Fibroblast of mammary gland (primary cell): ENCODE measurements at places on chromosomes 2 and 18.

DNA sequence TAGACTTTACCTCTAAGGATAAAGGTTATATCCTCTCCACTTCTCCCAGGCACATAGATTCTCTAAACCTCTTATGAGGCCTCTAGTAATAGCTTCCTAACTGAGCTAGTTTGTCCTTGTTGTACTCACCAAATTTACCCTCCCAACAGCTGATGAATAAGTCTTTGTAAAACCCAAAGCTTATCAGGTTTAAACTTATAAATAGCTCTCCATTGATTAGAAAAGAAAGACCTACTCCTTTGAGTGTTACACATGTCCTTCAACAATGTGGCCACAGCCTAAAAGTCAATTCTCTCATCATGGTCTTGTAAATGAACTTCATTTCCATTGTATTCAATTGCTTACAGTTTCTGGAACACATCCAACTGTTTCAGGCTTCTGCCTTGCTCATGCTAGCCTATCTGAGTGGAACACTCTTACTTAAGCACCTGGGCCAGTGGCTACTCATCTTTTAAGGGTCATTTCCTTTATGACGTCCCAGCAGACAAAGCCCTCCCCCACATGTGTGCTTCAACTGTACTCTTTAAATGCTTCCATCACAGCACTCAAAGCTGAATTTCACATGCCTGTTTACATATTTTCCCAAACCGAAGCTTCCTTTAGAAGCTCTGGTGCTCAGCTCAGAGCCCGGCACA lies 131.6 kb downstream of the CDH2 start:
- peak; percentile 50 for DNase-seq

DNA sequence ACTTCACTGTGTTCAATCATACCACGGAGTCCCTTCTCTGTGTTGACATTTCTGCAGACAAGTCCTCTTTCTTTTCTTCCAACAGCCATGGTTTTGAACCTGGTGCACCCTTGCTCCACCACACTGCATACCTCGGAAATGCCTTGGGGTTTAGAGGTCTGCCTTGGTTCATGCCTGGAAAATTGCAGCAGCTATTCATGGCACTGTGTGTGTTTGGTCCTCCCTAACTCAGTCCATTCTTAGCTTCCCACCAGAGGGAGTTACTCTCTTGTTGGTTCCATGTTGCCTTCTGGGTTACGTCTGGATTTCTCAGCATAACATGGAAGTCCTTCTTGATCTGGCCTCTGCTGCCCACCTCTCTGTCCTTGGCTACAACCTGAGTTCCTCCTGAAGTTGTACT lies 206.0 kb downstream of the FHOD3 start:
- DNase-seq, result no peak

DNA sequence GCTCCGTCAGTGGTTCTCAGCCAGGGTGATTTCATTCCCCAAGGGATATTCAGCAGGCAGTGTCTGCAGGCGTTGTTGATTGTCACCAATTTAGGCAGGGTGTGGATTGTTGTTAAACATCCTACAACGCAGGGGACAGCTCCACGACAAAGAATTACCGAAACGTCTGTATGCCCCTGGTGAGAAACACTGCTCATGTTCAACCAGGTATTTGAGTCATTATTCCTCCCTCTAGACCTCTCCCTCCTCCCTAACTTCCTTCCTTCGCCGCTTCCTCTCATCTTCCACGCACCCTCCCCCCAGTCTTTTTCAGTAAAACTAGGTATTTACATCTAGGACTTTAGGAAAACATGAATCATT lies 50.8 kb downstream of the NCK2 start:
- DNase-seq, result no peak

DNA sequence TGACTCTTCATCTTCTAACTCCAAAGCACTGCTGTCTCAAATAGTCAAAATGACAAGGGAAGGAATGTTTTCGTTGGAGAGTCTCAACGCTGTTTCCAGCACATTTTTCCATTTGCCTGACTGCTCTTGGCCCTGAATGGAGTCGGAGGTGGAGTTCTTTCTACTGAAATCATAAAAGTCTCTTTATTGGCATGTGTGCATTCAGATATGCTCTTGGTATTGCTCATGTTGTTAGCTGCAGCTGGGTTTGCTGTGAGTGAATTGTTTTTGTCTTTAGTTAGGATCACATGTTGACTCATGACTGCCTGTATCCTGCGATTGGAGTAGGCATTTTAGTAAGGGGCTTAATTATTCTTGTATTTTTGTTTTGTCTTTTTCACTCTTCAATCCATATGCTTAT lies 16.8 kb downstream of the TMEM17 start:
- DNase-seq, result peak; percentile 68

GRCh38 chr2:66568650-66569300 lies 133.8 kb downstream of the MEIS1 start:
- DNase-seq, result no peak

GRCh38 chr2:231552752-231553151 lies 22.5 kb upstream of the NMUR1 start:
- DNase-seq, result no peak

GRCh38 chr2:224520064-224520463 lies 65.1 kb downstream of the CUL3 start:
- peak; percentile 88 for DNase-seq

- DNase-seq, result no peak
Measured at GRCh38 chr2:219852626-219853025, 225.2 kb downstream of the SLC4A3 start.

DNA sequence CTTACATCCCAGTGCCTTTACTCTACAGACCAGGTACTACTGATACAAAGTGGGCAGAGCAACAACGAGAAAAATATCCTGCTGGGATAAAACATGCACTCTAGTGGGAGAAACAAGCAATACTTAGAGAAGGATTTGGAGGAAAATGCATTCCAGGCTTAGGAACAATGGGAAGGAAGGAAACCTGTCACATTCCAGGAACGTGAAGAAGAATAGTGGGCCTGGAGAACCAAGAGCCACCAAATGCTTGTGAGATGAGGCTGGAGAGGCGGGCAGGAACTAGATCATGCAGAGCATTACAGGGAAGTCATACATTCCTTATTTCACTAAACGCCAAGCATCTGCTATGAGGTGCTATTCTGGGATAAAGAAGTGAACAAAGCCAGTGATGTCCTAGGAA lies 342.3 kb downstream of the DCC start:
- no peak for DNase-seq

GRCh38 chr2:174967086-174967485 lies 38.1 kb downstream of the CHN1 start:
- DNase-seq, result no peak

DNA sequence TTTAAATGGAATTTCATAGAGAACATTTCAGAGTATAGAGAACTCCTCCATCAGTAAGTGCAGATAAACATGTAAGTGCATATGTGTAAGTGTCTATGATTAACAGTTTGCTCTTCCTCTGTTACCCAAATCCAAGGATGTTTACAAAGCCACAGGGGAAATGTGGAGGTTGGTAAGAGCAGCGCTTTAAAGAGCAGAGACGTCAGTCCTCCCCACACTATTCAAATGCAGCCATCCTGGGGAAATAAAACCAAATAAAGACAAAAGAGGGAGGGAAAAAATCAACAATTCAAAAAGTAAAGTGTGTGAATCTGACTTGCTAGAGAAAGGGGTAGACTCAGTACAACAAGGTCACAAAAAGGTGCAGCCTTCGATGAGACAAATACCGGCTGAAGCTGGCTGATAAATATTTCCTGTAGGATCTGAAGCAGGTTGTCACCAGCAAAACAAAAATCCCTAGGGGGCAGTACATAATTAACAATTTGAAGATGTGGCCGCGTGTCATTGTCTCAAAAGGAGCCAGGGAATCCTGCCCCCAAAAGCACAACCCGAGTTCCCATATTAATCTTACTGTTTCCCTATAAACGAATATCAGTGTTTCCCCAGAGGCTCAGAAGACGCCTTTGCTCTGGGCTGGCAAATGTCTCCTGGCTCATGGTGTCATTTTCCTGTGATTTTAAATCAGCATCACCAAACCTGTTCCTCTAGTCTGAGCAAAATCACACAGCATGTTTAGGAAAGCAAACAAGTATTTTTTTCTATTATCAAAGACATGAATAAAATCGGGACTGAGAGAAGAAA lies 216.5 kb downstream of the CDCA7 start:
- DNase-seq, result peak; percentile 53

- no peak for DNase-seq
Measured at GRCh38 chr2:9365498-9366019, 57.8 kb downstream of the ITGB1BP1 start.

GRCh38 chr2:108542071-108542470 lies 7.8 kb downstream of the LIMS1 start:
- peak; percentile 61 for DNase-seq

DNA sequence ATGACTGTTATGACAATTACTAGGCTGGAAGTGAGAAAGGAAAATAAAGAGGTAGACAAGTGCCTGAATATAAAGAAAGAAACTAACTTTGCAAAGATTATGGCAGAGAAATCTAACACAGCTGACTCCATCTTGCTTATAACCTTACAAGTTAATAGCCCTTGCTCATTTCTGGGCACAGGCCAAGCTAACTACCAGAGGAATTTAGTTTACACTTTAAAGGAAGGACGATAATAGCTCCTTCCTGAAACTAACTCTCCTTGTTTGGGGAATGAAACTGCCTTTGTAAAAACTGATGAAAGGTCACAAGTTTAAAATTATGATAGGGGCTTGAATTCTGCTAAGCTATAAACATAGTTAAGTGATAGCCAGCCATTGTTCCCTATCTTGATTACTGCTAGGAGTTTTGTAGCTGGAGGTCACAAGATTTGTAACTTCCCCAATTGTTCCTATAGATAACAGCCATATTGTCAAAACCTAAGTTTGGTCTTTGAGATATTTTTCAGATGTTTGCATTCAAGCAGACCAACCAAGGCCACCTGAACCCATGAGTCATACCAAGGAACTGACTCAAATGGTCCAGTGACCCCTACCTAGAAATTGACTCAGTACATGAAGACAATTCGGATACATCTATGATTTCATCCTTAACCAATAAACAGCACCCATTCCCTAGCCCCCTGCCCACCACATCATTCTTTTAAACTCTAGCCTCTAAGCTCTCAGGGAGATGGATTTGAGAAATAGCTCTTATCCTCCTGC lies 209.2 kb upstream of the LRATD1 start:
- DNase-seq, result peak; percentile 2

DNA sequence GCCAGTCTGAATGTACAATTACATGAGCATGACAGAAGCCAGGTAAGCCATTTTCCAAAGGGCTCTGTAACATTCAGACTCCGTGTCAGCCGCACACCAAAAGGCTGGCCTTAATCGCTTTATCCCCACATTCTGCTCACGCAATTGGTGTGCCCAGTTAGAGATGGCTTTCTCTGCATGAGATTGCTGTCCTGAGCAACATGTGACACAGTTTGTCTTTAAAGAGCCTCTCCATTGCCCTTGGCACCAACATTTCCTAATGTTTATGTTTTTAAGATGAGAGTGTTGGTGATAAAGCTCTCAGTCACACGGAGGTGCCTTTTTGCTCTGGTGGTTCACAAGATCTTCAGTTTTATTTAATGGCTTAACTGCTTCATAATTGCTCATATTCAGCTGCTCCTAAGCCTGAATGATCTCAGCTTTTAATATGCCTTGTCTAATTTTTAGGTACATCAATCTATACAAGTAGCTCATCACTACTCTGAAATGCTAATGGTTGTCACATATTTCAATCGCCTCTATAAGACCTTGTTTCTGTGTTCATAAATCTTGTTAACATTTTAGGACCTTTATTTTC lies 164.8 kb upstream of the ACVR2A start:
- no peak for DNase-seq

DNA sequence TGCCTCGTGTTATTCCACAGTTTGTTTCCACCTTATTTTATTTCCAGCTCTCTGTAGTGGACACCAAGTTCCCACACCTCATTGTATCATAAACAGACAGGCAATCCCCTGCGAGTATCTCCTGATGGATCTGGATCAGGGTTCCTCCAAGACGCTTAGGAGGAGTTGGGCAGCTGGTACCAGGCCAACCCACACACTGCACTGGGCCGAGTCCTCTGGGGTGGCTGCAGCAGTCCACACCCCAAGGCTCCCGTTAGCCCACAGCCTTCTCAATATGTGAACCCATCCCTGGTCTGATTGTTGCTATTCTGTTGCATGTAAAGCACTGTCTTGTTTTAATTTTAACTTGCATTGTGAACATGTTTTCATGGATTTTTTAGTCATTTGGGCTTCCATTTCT lies 178.8 kb upstream of the RAB6C start:
- DNase-seq, result no peak

DNA sequence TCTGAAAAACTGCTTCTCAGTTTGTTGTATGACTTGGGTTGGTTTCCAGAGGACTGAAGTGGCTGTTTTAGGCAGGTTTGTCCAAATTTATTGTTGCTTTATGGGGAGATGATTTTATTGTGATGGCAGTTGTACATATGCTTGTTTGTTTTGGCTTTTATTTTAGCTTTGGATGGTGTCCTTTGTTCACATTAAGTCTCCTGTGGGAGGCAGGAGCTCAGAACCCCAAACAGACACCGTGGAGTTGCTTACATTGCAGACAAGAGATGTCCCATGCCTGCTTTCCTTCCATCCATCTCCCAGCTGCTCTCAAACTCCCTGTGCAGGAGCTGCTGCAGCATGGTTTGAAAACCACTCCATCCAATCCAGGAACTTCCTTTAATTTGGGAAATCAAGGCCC lies 414.7 kb downstream of the LPIN1 start:
- DNase-seq, result no peak

- no peak for DNase-seq
Measured at GRCh38 chr2:119011910-119012209, 69.9 kb downstream of the MARCO start.

- DNase-seq, result no peak
Measured at GRCh38 chr2:200351815-200352214, 45.3 kb downstream of the SPATS2L start.

DNA sequence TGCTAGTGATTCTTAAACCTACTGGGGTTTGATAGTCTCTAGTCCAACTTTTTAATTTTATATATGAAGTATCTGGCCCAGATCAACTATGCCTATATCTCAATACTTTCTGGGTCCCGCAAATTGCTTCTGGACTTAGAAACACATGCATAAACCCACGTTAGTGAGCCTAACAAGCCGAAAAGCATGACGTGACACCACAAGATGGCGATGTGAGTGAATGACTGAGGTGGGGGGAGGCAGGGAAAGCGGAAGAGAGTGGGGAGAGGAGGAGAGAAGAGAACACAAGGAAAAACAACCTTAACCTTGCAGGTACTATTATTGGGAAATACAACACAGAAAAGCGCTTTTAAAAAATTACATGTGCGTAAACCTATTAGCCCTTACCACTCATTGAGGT lies 13.8 kb downstream of the PDIA6 start:
- DNase-seq, result peak; percentile 14

- DNase-seq, result peak; percentile 68
Measured at GRCh38 chr2:156892467-156893281, 364.8 kb upstream of the GALNT5 start.
